ENCODE measurements at places on chromosomes 6 and 20. TPM values are rescaled to one million over a fixed set of nuclear protein-coding genes. Genes with fewer than 3 reads are reported as not detected.

The PROKR2 gene
- not detected for total RNA-seq

The SLC17A3 gene
- total RNA-seq = 0.38 TPM

The CALHM5 gene
- total RNA-seq = not detected

The LY6G6C gene
- not detected for total RNA-seq

The LRRN4 gene
- not detected for total RNA-seq

The TREM1 gene
- not detected for total RNA-seq

The TEAD3 gene
- total RNA-seq = 0.26 TPM

The NMBR gene
- total RNA-seq = not detected

The B3GAT2 gene
- total RNA-seq = not detected

The SYTL3 gene
- 35.5 TPM for total RNA-seq

The MOG gene
- total RNA-seq = not detected

The SPDEF gene
- 0.35 TPM for total RNA-seq

The LY6G6D gene
- not detected for total RNA-seq

The MUCL3 gene
- total RNA-seq = not detected

The SLC52A3 gene
- total RNA-seq = not detected

The C6orf15 gene
- total RNA-seq = not detected

The PDE10A gene
- total RNA-seq = not detected

The VSX1 gene
- total RNA-seq = not detected

The CHRNA4 gene
- not detected for total RNA-seq

The SRMS gene
- total RNA-seq = not detected

The RHAG gene
- not detected for total RNA-seq

The FAM217A gene
- total RNA-seq = not detected

All from T-cell (primary cell).